ENCODE measurements at places on chromosomes 7 and 10. TPM values are rescaled to one million over a fixed set of nuclear protein-coding genes. Genes with fewer than 3 reads are reported as not detected.

Gene SH2D4B
- 0.13 TPM for total RNA-seq

Gene DDC
- 0.67 TPM for total RNA-seq

Gene CLEC2L
- not detected for total RNA-seq

Gene MYPN
- 2.0 TPM for total RNA-seq

Gene TWIST1
- 2.8 TPM for total RNA-seq

Gene MPP7
- total RNA-seq = 0.09 TPM

Gene EEF1AKMT2
- total RNA-seq = 15.0 TPM

Gene NAT16
- total RNA-seq = 0.12 TPM

Gene ADRB1
- 1.1 TPM for total RNA-seq

Gene MKI67
- total RNA-seq = 65.1 TPM

Gene MAT1A
- 0.04 TPM for total RNA-seq

Gene KCNMA1
- total RNA-seq = 38.0 TPM

Gene GGCT
- 78.1 TPM for total RNA-seq

Gene PFKFB3
- total RNA-seq = 154 TPM

Gene MAP3K8
- total RNA-seq = 10.4 TPM

Gene KLF14
- 0.02 TPM for total RNA-seq

Gene GPR26
- not detected for total RNA-seq

Gene AGR2
- 120 TPM for total RNA-seq

Gene GPC2
- 0.39 TPM for total RNA-seq

Gene EIF4EBP2
- total RNA-seq = 17.3 TPM

Gene RBP3
- not detected for total RNA-seq

Gene ASB10
- total RNA-seq = not detected

Gene PTPN12
- 84.6 TPM for total RNA-seq

Gene GIMAP2
- not detected for total RNA-seq

Gene PIK3CG
- total RNA-seq = not detected

Gene ATE1
- 19.3 TPM for total RNA-seq

Gene DMBT1
- total RNA-seq = 0.24 TPM

Gene PIP
- total RNA-seq = 0.19 TPM

Gene SHTN1
- 26.4 TPM for total RNA-seq

Gene CTAGE6
- total RNA-seq = not detected

Gene VAX1
- total RNA-seq = 1.5 TPM

All from A549 treated with dexamethasone at 1 μM for 4 hours (cell line).